G401 (cell line): ENCODE measurements at places on chromosomes 7 and 10. TPM values are rescaled to one million over a fixed set of nuclear protein-coding genes. Genes with fewer than 3 reads are reported as not detected.

Gene ADAP1
- 11.7 and 21.3 TPM in 2 replicates for total RNA-seq

Gene CLDN3
- total RNA-seq = not detected in 2 replicates

Gene MTURN
- 8.5 and 9.1 TPM in 2 replicates for total RNA-seq

Gene COL13A1
- total RNA-seq = 0.17 TPM in 1 of 2 replicates, not detected in the other

Gene GTF2IRD1
- total RNA-seq = 19.4 and 28.3 TPM in 2 replicates

Gene CRCP
- 58.0 and 80.2 TPM in 2 replicates for total RNA-seq

Gene GPR37
- not detected in 2 replicates for total RNA-seq

Gene PIK3AP1
- total RNA-seq = 0.51 and 0.62 TPM in 2 replicates
